Muscle of arm (tissue), 14 donors: ENCODE measurements at places on chromosomes 5 and 9. TPM values are rescaled to one million over a fixed set of nuclear protein-coding genes. Genes with fewer than 3 reads are reported as not detected.

Gene CDK9
- polyA plus RNA-seq, result 36.8 TPM

Gene ANKRD34B
- 0.38 TPM for polyA plus RNA-seq

Gene NUDCD2
- 40.3 TPM for polyA plus RNA-seq

Gene C9orf153
- 0.07 TPM for polyA plus RNA-seq

Gene EFNA5
- polyA plus RNA-seq, result 6.6 TPM

Gene INSL4
- polyA plus RNA-seq, result 0.14 TPM

Gene GGTA1
- 13.1 TPM for polyA plus RNA-seq

Gene PTGDS
- 30.3 TPM for polyA plus RNA-seq

Gene GFM2
- polyA plus RNA-seq, result 25.6 TPM

Gene OGN
- polyA plus RNA-seq, result 453 TPM

Gene ECM2
- polyA plus RNA-seq, result 33.6 TPM

Gene ZNF883
- 2.1 TPM for polyA plus RNA-seq

Gene ROPN1L
- polyA plus RNA-seq, result not detected

Gene SCGB3A2
- polyA plus RNA-seq, result not detected

Gene FOXD4L4
- polyA plus RNA-seq, result 0.22 TPM

Gene ADAMTSL2
- polyA plus RNA-seq, result 2.4 TPM

Gene ATP6V1G1
- 98.9 TPM for polyA plus RNA-seq

Gene SLC34A3
- not detected for polyA plus RNA-seq

Gene LTC4S
- 2.2 TPM for polyA plus RNA-seq

Gene CHSY3
- polyA plus RNA-seq, result 5.2 TPM

Gene TMC1
- polyA plus RNA-seq, result not detected

Gene LHX6
- polyA plus RNA-seq, result 3.9 TPM

Gene BAAT
- 0.77 TPM for polyA plus RNA-seq

Gene SLC6A7
- polyA plus RNA-seq, result 1.9 TPM

Gene TUSC1
- polyA plus RNA-seq, result 11.2 TPM

Gene C9orf50
- polyA plus RNA-seq, result not detected

Gene UBE2B
- polyA plus RNA-seq, result 161 TPM

Gene DAB2
- 151 TPM for polyA plus RNA-seq

Gene SPATA31A3
- not detected for polyA plus RNA-seq

Gene NSMF
- 13.8 TPM for polyA plus RNA-seq

Gene OR1N1
- polyA plus RNA-seq, result not detected

Gene SPINK6
- not detected for polyA plus RNA-seq
